CD14-positive monocyte (primary cell): ENCODE measurements at places on chromosomes 1 and 21.

DNA sequence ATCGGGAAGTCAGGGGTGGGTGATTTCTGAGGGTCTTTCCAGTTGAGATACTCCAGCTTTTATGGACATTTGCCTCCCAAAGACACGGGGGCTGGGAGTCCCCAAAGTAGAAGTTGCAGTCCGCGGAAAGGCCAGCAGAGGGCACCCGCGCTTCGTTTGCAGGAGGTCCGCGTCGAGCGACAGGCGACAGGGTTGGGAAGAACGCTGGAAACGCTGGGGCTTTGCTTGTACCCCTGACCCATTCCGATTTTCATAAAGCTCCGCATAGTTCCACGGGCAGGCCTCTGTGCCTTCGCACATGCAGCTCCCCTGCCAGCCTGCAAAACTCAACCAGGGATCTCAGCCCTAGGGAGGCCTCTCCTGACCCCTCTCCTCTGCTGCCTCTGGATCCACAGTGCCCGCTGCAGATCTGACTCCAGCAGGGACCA, 44.2 kb upstream of the LAPTM5 start:
- peak; percentile 62 for DNase-seq

GRCh38 chr21:42840411-42841155, 38.8 kb downstream of the WDR4 start:
- no peak for DNase-seq

DNA sequence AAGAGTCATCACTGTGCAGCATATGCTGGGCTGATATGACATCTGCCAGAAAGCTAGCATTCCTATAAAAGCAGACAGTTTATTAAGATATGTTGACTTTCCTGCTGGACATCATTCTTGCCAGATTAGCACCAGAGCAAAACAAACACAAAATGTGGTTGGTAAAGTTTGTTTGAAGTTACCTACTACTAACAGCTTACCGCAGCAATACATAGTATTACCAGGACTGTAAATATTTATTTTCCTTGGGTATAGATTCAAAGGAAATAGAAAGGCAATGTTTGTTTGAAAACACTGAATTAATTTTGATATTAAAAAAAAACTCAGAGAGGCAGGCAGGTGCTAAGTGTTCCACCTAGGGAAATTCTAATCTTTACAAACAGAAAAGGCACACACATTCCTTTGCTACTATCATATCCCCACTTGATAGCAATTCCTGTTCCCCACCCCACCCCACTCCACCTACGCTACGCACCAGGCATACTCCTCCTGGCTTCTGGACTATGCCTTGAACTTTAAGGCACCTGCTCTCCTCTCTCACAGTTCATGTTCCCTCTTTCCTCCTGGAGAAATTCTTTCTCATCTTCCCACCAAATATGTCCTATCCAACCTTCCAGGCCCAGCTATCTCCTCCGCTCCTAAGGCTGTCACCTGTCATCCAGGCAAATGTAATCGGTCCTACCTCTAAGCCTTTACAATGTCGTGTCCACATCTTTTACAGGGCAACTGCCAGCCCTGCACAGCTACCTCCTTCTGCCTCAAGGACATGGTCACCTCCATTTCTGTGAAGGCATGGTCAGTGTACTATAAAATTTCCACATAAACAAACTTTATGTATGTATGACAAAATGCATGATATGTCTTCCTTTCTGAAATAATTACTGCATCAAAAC, 34.7 kb downstream of the PTPN14 start:
- DNase-seq = no peak

GRCh38 chr1:245332513-245332912, 177.7 kb downstream of the KIF26B start:
- no peak for DNase-seq

- DNase-seq = no peak
Observed at GRCh38 chr1:56331207-56331891, 248.0 kb downstream of the PLPP3 start.

- no peak for DNase-seq
Observed at GRCh38 chr21:33688353-33688752, 46.1 kb downstream of the ITSN1 start.

GRCh38 chr1:144101397-144102045, 129.7 kb upstream of the FAM72C start:
- DNase-seq = no peak

DNA sequence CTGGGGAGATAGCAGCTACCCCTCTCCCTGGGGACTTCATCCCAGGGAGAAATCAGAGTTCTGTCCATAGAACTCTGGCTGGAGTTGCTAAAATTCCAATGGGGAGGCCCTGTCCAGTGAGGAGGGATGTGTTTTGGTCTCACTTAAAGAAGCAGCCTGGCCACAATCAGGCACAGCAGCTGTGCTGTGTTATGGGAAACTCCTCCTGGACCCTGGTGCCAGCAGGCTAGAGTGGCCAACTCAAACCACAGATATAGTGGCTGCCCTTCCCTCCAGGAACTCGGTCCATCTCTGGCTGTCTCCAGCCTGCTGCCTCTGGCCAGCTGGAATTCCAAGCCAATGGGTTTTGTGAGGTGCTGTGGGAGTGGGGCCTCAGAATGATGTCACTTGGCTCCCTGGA, 37.4 kb upstream of the SAMD11 start:
- no peak for DNase-seq
